CD4-positive, alpha-beta T cell (primary cell): ENCODE measurements at places on chromosomes 12 and 14.

- DNase-seq: no peak
Measured at GRCh38 chr12:33994857-33995808, 27.2 kb upstream of the ALG10 start.

DNA sequence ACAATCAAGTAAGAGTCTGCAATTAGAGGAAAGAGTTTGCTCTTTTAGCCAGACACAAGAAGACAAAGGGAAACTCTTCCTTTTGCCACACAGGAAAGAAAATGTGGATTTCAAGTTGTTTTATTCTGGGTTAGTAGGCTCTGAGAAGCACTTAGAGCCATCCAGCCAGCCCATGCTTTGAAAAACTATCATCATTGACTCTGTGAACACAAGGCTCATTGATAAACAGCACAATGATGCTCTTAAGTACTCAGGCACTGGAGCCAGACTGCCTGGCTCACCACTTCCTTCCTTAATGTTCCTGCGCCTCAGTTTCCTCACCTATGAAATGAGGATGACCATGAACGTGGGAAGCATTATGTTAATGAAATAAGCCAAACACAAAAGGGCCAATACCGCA is 150.2 kb upstream of the EEA1 start:
- no peak for DNase-seq

DNA sequence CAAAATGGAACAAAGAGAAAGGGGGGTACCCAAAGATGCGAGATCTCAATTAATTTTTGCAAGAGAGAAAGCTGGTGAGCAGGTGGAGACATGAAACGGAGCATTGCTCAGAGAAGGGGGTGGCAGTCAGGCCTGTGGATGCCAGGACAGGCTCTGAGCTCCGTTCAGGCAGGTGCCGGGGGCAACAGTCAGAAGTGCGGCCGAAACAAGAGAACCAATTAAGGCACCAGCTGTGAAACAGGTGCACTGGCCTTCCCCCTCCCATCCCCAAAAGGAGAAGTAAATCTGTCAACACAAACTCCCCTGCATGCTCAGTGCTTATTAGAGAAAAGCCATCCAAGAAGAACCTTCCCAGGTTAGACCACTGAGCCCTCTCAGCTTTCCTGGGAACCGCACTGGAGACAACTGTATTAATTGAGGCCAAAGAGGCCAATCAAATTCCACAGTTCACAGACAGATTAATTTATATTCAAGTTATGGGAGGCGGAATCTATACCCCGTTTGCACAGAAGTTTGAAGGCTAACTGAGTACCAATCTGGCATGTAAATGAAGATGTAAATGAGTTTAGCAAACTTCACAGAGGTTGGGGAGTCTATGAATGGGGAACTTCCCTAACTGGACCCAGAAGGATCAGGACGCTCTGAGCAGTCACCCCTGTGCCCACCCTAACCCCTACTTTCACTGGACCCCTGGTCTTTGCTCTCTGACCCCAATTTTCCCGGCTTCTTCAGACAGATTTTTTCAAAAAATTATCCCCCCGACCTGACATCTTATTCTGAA is 20.9 kb downstream of the OAS2 start:
- no peak for DNase-seq

DNA sequence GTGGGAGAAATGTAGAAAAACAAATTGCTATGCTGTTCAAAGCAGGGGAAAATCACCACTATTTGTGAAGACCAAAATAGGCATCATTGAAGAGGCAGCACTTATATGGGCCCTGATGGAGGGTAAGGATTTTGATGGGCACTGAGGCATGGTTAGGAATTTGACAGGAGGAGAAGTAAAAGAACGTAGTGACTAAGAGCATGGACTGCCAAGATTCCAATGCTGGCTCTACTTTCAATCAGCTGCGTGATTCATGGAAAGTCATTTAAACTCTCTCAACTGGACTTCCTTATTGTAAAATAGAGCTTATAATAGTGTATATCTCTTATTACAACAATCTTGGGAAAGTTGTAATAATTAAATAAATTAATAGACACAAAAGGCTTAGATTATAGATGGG is 267.7 kb upstream of the G2E3 start:
- DNase-seq: no peak

GRCh38 chr12:78698747-78699146 is 165.8 kb upstream of the SYT1 start:
- DNase-seq: no peak

GRCh38 chr12:105418229-105418628 is 87.7 kb downstream of the C12orf75 start:
- DNase-seq: no peak
